Tongue (tissue), 3 donors: ENCODE measurements at places on chromosomes 1 and 21.

DNA sequence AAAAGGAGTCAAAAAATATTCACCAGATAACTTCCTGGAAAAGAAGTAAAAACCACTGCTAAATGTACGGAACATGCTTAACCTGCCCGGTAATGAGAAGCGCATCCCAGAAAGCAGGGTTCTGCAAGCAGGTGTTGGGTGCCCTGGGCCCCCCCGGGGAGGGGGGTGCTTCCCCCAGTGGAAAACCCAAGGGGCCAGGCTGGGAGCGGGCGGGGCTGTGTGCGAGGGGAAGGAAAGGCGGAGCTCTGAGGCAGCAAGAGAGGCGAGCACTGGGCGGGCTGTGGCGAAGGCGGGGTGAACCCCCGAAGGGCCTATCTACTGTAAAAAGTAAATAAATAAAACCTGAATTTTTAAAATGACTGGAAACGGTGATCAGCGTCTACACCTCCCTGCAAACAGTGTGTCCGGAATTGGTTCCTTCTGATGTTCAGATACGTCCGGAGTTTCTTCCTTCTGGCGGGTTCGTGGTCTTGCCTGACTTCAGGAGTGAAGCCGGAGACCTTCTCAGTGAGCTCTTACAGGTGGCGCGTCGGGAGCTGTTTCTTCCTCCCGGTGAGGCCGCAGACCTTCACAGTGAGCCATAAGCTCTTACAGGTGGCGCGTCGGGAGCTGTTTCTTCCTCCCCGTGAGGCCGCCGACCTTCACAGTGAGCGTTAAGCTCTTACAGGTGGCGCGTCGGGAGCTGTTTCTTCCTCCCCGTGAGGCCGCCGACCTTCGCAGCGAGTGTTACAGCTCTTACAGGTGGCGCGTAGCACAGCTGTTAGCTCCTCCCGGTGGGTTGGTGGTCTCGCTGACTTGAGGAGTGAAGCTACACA, 13.4 kb downstream of the FTCD start:
- DNase-seq = no peak

DNA sequence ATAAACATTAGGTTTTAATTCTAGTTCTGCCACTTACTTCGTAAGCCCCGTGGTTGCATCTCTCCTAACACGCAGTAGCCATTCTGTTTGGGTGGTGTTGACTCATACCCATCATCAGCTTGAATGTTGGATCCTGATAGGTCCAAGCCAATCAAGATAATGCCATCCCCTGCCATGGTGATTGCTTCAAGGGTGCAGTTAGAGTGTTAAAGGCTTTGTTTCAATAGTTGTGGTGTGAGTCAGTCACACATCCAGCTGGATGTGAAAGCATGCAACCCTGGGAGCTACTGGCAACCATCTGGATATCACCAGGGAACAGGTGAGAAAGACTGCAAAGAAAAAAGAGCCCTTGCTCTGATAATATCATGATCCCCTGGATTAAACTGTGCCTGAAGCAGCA, 69.1 kb downstream of the OMA1 start:
- no peak for DNase-seq

GRCh38 chr1:37752583-37753471, 12.1 kb downstream of the EPHA10 start:
- DNase-seq = no peak

- no peak for DNase-seq
These were observed 107.2 kb upstream of the VAV3 start for GRCh38 chr1:108072212-108072611.

DNA sequence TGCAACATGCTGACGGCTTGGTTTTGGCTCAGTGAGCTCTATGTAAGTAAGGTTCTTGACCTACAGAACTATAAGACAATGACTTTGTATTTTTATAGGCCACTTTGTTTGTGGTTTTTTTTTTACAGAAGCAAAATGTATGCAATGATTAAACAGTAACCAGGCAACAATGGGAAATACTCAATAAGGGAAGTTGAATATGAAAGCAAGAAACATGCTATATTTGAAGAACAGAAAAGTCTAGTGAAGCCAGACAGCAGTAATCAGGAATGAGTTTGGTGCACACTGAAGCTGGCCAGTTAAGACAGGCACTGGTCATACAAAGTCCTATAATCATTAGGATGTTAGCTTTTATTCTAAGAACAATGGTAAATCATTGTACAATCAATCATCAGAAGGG, 1926.8 kb downstream of the NCAM2 start:
- DNase-seq = no peak

- no peak for DNase-seq
These were observed 175.3 kb downstream of the MAGI3 start for GRCh38 chr1:113565621-113566020.

DNA sequence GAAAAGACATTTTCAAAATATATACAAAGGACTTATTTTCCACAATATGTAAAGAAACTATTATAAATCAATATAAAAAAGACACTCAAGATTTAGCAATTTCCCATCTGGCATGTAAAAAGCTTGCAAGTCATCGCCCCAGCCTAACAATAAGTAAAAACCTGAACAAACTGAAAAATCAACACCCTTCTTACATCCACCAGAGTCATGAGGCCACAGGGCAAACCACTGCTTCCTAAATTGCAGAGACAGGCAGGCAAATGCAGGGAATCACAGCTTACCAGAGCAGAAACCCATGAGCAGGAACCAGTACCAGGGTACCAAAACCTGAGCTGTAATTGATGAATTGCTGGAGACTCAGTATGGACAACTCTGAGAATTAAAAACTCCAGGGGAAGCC, 16.7 kb upstream of the WNT2B start:
- no peak for DNase-seq

GRCh38 chr1:241611063-241611462, 29.1 kb downstream of the CHML start:
- peak; percentile 76 for DNase-seq

- peak; percentile 60 for DNase-seq
These were observed 119.2 kb downstream of the GALNT2 start for GRCh38 chr1:230186003-230186863.

DNA sequence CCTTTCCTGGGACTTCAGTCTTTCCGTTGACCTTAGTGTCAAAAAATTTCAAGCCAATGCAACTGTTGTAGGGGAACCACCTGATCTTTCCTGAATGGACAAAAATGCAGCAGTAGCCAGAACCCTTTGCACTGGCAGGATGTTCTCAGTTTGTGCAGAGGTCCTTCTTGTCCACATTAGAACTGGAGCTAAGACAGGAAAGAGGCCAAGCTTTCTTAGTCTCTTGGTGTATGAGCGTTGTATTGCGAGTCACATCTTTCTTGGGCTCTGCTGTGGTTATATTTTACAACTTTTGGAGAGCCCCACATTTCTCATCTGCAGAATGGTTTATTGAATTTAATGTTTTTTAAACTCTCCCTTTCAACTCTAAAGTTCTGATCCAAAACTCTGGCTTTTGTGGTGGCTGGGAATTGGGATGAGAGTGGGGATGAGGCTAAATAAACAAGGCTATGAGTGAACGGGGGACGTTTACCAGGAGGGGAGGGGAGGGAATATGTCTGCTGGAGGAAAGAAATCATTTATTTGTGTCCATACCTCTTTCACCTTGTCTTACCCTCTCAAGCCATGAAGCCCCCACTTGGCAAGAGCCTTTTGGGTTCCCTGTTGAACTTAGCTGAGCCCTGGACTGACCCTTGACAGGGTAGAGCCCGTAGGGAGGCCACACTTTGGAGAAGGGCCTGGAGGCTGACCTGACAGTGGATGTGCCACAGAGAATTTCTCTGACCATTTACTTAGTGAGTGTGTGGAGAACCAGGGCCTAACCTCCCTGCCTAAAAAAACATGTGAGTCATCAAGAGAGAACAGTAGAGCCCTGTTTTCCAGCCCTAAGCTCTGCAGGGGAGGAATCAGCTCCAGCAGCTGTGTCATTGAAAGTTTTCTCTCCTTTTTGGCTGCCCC, 586 bp downstream of the CHI3L2 start:
- DNase-seq = peak; percentile 56

DNA sequence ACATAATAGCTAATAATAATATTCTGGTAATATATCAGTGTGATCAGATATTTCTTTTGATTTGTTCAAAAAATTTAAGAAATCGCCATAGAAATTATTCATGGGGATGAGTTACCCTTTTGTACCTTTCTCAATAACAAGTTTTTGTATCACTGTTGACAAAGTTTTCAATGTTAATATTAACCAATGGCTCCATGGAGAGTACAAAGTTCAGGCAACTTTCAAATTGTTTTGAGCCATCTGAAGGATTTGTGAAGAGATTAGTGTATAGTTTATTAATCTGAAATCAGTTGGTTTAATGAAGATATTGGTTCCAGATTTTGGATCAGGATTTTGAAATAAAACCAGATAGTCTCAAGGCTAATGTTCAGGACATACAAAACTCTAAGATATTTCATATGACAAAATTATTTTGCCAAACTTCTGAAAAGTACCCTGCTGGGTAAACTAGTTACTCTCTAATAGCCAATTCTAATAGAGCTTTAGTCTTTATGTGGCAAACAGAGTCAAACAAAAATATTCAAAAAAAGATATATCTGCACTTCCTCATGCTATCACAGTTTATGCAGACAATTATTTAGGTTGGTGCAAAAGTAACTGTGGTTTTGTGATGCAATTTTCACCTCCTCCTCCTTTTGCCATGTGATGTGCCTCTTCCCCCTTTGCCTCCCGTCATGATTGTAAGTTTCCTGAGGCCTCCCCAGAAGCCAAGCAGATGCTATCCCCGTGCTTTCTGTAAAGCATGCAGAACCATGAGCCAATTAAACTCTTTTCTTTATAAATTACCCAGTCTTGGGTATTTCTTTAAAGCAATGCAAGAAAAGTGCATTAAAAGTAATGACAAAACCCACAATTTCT, 1105.0 kb downstream of the PLA2G4A start:
- no peak for DNase-seq

GRCh38 chr1:19154876-19155275, 55.2 kb downstream of the UBR4 start:
- DNase-seq = no peak

DNA sequence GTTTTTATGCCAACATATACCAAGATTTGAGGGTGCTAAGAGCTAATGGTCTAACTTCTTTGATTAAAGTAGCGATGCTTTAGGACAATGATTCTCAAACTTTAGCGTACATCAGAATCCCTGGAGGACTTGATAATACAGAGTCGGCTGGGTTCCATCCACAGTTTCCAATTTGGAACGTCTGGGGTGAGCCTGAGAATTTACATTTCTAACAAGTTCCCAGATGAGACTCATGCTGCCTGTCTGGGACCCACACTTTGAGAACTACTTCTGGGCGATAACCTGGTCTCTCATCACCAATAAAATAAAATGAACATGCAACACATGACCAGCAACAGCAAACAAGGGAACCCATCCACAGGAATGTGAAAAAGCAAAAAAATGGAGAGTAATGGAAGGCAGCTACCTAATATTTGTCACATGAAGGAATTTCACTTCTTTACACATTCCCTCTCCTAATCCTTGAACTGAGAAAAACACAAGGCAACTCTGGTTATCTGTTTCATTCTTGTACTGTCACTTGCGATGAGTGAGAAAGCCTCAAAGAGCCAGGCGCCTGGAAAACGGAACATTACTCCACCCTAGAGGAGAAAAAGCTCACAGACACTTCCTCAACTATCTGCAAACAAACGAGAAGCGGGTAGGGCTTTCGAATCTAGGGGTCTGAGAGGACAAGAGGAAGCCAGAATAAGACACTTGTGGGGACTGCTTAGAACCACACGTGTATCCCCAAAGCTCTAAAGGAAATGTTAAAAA, 14.0 kb downstream of the HSF2BP start:
- DNase-seq = peak; percentile 88

DNA sequence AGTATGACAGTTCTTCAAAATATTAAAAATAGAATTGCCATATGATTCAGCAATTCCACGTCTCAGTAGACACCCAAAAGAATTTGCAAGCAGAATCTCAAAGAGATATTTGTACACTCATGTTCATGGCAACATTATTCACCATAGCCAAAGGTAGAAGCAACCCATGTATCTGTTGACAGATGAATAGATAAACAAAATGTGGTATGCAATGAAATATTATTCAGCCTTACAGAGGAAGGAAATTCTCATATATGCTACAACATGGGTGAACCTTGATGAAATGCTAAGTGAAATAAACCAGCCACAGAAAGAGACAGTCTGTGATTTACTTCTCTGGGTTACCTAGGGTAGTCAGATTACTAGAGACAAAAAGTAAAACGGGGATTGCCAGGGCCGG, 47.0 kb downstream of the NAV1 start:
- DNase-seq = no peak
